NCI-H446 (cell line): ENCODE measurements at places on chromosomes 4 and X.

DNA sequence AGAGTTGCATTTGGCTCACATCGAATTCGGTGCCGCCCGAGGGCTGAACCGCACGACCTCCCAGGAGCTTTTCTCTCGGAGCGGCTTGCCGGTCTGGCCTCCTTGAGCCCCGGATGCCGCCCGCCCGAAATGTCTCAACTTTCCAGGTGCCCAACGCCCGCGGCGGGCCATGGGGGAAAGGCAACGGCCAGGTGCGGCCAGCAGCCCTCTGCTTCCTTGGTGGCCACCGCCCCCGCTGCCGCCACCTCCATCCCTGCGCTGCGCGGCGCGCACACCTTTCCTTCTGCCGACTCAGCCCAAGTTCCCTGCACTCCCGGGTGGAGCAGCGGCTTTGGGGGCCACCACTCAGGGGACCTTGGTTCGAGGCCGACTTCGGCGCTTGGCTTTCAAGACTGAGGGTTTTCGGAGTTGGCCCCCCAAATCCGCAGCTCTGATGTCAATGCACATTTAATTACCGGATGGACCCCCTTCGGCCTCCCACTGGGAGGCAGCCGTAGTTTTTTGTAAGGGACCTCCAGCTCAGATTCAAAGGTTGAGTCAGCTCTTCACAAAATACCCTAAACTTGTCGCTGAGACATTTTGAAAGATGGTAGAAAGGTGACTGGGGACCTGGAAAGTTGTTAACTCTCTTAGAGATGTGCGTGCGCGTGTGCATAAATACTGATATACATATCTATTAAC lies 1.1 kb downstream of the AFF2 start:
- no peak for DNase-seq

- DNase-seq = no peak
Observed at GRCh38 chr4:110296892-110297291, 98.5 kb upstream of the ELOVL6 start.

- peak; percentile 84 for DNase-seq
Observed at GRCh38 chr4:86043755-86044592, 315.9 kb downstream of the MAPK10 start.

GRCh38 chr4:77050962-77051361 lies 24.8 kb downstream of the CCNI start:
- DNase-seq = no peak

- no peak for DNase-seq
Observed at GRCh38 chr4:128524311-128524710, 236.7 kb upstream of the PGRMC2 start.

DNA sequence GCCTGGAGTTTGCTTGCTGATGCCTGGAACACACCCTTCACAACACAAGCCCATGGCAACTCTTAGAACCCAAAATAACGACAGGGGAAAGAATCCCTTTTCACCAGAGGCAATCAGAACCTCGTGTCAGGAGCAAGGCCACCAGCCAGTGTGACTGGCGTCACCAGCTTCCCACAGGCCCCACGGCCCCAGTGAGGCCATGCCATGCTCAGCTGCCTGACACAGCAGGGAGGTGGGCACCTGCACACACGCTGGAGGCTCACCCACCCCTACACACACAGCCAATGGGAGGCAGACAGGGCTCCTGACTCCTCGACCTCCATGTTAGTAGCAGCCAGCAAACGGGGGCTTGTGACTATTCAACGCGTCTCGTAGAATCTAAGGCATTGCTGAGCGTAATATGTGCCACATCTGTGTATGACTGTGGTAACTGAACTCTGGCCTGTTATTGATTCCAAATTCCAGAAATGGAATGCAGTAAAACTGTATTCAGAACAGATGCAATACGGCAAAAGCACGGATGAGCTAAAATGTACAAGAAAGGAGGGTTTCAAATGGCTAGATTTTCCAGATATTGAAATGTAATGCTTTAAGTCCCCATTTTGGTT lies 28.5 kb downstream of the RNF212 start:
- no peak for DNase-seq

DNA sequence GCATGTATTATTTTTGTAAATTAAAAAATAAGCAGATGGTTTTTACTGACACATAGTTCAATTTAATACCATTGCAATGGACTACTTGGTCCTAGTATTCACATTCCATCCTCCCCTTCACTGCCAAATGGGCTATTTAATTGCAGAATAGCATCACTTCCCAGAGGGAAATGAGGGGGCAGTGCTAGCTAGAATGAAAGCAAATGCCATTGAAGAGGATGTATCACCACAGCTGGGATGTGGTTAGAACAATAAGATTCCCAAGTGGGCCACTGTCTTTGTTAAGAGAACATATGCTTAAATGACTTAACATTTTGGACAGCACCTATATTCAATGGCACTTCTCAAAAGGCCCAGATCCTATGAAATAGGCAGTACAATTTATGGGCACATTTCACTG lies 224.7 kb downstream of the RBMX2 start:
- no peak for DNase-seq

DNA sequence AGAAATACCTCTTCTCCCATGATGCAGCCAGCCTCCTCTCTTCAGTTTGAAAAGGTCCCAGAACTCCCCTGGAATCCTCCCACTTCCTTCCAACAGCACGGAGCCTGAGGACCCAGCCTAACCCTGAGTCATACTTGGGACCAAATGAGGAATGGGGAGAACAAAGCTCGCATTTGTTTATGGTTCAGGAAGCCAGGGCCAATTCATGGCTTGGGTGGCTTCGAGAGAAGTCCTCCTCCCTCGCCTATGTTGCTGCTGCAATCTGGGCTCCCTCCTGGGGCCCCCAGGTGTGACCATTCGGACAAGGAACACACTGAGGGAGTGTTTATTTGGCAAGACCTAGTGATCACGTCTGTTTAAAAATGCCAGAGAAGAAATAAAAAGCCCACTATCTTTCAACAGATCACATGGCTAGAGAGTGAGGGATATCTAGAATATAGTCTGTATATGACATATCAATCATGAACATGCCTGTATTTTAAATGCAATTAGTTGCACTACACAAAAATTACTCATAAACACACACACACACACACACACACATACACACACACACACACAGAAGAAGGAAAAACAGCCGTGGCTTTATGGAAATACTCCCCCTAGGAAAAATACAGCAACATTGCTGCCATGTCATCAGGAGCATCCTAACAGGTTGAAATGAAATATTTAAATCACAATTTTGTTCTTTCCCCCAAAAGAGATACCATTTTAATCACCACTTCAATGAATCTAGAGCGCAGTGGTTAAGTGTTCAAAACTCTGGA lies 155.7 kb upstream of the MAP3K15 start:
- DNase-seq = peak; percentile 2

- DNase-seq = no peak
Observed at GRCh38 chr4:40143926-40144508, 52.8 kb upstream of the RHOH start.

GRCh38 chr4:168716406-168717129 lies 219.7 kb downstream of the PALLD start:
- DNase-seq = no peak

GRCh38 chrX:4181782-4182407 lies 468.4 kb upstream of the PRKX start:
- no peak for DNase-seq

- no peak for DNase-seq
Observed at GRCh38 chr4:123485601-123486000, 89.0 kb downstream of the SPRY1 start.

- no peak for DNase-seq
Observed at GRCh38 chr4:42397635-42398170, 415 bp downstream of the SHISA3 start.

- DNase-seq = no peak
Observed at GRCh38 chr4:46372878-46373277, 17.1 kb downstream of the GABRA2 start.

DNA sequence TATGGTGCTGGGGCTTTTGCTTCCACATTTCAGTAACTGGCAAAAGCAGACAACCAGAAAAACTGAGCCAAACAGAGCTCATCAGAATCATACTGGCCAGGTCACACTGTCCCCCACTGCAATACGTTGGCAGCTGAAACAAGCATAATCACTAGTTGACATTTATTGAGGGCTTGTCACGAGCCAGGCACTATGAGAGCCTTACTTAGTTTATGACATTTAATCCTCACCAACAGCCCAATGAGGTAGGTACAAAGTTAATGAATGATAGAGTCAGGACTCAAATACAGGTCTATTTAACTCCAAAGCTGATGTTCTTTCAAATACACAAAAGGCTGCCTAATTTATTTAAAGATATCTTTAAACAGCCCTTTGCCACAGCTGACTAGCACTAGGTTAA lies 174.0 kb upstream of the MBNL3 start:
- no peak for DNase-seq

- DNase-seq = no peak
Observed at GRCh38 chr4:123116412-123116811, 194.0 kb upstream of the NUDT6 start.

GRCh38 chr4:86741846-86742245 lies 107.3 kb downstream of the SLC10A6 start:
- no peak for DNase-seq

DNA sequence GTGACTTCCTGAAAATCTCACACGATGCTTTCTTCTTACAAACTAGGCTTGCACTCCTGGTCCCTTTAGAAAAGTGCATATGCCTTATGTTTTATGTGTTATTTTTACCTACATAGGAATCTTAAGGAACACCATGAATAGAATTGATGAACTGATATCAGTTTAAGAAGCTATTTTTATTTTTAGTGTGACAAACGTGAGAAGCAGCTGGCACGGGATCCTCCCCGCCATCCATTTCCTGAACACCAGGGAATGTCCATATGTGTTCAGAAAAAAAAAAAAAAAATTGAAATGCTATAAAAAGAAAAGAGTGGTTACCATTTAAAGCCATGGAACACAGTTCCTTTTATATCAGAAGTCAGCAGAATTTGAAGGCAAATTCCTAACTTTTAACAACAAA lies 1096.1 kb upstream of the PRKX start:
- no peak for DNase-seq

DNA sequence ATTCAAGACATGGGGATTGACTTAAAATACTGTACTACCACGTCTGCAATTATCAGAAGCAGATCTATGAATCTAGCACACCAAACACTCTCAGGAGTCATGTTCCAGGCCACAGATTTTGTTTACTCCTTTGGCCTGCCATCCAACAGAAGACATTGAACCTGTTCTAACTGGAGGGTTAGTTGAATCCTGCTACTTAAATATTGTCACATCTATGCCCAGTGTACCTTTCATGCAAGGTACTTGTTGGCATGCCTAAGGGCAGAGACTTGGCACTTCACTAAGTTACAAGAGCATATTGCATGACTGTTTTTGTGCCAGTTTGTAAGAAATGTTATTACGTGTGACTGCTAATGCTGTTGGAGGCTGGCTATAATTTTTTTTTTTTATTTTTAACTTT lies 126.9 kb upstream of the BCOR start:
- DNase-seq = no peak

DNA sequence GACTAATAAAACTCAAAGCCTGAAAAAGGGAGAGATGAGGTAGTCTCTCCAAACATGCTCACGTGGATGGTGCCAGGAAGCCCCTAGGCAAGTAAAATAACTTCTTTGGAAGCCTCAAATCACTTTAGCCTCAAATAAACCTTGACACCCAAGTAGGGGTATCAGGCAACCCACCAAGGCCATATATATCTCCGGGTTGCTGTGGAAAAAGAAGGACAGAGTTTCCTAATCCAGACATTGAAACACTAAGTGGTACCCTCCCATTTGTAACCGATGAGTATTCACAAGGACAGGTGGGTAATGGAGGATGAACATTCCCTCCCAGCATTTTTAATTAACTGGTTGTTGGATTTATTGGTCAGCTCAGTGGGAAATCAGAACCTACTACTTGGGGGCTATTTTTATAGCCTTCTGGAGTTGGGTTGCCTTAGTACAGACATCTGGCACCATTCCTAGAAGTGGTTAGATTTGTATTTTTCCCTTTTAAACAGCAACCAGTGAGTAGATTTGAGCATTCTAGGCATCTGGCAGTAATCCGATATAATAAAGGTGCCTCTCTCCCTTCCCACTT lies 87.7 kb downstream of the GPC3 start:
- DNase-seq = no peak

DNA sequence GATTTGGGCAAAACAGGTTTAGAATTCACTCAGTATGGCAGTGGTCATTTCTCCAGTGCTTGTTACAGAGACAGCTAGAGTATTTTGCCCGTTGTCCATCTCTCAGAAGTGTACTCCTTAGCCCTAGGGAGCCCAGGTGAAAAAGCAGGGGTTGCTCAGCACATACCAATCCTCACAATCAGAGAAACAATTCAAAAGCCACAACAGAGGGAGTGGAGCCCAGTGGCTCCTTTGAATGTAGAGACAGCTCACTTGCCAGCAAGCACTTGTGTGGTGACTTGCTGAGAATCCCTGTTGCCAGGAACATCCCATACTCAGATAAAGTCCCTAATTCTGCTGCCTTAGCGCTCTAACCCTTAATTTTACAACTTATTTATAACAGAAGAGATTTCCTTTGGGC lies 1488.3 kb downstream of the RPA4 start:
- no peak for DNase-seq

- no peak for DNase-seq
Observed at GRCh38 chr4:7650606-7651385, 216.1 kb upstream of the PSAPL1 start.

GRCh38 chrX:37906357-37906756 lies 59.0 kb upstream of the DYNLT3 start:
- DNase-seq = no peak

DNA sequence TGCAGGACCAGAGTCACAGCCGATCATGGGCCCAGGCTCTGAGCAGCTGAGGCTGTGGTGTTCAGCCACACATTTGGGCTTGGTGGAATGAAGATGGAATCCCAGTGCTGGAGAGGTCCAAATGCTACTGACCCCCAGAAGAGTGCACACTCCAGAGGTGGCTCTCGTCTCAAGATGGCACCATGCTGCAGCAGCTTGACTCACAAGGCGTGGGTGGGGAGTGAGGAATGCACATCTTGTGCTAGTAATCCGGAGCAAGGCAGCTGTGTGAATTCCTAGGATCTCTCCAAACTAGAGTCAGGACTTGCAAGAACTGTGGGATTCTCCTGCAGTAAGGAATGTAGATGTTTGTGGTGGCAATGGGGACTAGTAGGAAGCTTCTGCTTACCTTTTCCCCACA lies 28.7 kb downstream of the RAB28 start:
- no peak for DNase-seq

DNA sequence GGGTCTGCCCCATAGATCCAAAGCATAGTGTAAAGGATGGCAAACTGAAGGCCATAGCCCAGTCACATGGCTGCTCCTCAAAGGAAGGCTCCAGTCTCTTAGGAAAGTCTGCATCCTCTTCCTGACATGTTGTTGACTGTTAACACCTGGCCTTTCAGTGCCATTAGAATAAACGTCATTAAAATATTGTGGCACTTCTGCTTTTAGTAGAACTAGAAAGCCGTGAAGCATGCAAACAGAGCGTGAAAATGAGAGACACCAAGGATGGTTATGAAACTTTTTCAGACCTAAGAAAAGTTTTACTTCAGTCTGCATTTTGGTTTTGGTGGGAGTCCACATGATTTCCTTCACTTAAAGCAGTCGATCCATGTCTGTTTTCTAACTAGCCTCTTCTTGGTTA lies 41.1 kb upstream of the AFF2 start:
- no peak for DNase-seq

- DNase-seq = no peak
Observed at GRCh38 chrX:40307871-40308270, 210.1 kb upstream of the BCOR start.
